HFF-Myc (cell line): ENCODE measurements at places on chromosomes 2 and 18.

DNA sequence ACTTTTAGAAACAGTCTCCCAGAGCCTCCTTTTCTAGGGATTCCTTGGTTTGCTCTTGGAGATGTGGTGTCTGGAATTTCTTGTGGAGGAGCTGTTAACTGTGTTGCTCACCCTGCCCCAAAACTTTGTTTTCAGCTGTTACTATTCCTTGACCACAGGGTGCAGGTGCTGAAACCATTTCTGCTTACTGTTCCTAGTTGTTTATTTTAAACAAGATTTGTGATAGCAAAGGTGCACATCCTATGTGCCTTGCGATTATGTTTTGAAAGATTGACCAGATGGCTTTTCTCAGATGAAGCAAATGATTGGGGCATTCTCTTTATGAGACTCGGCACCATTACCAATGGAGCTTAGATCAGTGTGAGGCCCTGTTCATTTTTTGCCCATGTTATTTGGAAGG, 111.2 kb downstream of the RAB3GAP1 start:
- DNase-seq = no peak

DNA sequence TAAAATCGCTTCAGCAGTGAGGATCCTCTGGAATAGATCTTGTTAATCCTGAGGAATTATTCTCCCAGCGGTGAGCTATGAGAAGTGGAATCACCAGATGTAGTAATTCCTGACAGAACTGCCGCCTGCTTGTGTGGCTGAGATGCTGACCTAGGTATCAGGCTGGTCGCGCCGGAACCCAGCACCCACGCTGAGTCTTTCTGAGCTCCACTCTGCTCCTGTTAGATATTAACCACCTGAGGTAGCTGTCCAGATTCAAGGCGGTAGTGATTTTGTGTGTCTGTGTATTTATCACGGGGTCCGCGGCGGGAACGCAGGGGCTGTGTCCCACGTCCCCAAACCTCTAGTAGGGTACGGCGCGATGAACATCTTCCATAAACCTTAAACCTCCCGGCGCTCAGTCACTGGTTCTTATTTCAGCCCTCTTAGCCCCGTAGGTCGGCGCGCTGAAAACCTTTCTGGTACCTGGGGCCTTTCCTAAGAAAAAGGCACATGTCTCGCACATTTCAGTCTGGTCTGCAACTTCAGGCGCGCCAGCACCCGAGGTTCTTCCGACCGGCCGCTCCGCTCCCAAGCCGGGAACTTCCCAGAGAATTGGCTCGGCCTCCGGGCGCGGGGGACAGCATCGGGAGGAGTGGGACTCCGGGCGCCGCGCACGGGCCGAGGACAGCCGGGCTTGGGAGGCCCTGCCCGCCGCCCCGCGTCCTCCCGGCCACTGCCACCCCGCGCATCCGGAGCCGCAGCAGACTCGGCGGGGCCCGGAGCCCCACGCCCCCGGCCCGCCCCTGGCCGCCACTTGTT, 542 bp upstream of the CNNM3 start:
- DNase-seq = no peak

DNA sequence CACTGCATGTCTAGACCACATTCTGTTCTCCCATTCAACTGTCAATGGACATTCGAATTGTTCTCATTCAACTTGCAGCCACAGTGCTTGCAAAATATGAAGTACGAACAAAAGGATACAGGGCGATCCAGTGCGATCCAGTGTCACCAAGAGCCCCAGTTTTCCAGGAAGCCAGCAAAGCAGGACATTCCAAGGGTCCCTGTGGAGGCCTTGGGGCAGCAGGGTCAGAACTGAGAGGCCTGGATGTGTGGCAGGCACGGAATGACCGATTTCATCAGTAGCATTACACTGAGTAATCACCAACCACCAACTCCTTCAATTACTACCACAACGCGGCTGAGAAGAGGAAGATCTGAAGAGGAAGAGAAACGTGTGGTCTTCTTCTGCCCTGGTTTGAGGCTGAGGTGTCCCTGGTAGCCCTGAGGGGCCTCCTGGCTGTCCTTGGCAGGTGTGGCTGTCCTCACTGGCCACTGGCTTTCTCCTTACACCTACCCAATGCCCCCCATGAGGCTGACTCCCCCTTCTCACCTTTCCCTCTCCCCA, 172.7 kb upstream of the FHL2 start:
- DNase-seq = no peak

GRCh38 chr2:237642038-237642734, 14.8 kb downstream of the LRRFIP1 start:
- no peak for DNase-seq

GRCh38 chr2:84899304-84900204, 5.9 kb upstream of the TMSB10 start:
- no peak for DNase-seq

- DNase-seq = no peak
Measured at GRCh38 chr2:239113171-239113570, 265.3 kb downstream of the TWIST2 start.

DNA sequence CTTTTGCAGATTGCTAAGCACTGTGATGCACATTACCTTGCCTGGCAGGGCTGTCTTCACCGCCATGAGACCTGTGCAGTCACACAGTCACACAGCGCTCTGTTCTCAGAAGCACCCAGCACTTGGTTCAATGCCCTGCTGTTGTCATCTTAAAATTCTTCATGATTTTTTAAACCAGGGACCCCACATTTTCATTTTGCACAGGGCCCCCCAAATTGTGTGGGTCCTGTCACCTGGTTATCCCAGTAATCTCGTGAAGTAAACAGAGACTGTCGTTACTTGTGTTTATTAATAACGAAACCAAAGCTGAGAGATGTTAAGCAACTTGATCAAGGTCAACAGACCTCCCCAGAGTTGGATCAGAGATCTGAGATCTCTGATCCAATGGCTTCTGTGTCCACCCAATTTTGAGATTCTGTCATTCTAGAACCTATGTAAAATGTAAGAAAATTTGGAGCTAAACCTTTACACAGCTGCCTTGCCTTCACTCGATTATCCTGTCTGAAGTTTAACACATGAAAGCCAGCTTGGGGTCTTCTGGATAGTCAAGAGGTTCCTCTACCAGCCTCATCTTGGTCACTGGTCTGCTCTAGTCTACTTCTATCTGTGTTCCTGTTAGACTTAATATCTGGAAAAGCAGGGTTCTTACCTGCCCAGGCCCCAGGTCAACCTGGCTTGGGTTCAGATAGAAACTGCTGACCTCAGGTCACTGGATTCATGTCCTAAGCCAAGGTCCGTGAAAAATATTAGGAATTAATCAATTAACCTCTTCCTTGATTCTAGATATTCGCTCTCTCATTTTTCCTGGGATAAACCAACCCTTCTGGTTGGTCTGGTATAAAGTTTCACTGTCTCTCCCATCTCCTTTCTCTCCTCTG, 13.7 kb upstream of the TTC39C start:
- no peak for DNase-seq

DNA sequence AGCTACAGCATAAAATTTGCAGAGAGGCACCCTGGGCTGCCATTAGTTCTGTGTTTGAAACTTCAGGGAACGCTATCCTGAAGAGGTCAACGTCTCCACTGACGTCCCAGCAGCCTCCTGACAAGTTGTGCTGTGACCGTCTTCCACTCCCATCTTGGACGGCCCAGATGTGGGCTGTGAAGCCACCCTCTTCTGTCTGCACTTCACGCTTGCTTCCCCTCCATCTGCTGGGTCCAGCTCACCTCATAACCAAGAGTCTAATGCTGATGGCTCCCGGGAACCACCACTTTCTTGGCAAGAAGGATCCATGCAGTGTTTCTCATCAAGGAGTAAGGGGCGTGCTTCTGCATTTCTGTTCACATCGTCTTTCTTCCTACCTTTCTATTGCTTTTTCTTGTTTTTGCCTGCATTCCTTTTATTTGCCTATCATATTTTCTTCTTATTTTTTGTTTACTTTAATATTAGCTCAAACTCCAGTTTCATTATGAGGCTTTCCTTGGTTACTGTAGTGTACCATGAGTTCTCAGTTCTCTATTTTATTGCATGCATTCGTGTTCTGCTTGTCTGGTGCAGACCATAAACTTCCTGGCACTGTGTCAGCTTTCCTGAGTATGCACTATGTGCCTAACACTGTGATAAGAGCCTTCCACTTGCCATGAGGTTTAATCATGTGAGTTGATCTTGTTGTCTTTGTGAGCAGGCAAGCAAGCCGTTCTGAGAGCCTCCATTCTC, 631.8 kb upstream of the RAB6C start:
- no peak for DNase-seq

- no peak for DNase-seq
Measured at GRCh38 chr2:199484927-199485326, 27.2 kb upstream of the SATB2 start.
